ENCODE measurements at places on chromosomes 12 and 14. TPM values are rescaled to one million over a fixed set of nuclear protein-coding genes. Genes with fewer than 3 reads are reported as not detected.

GRCh38 chr14:49092345-49092744, 493.8 kb downstream of the RPS29 start:
- H3K4me1 ChIP-seq, result no peaks in the 10 kb centered on the region
- no peaks in the 10 kb centered on the region for H3K27me3 ChIP-seq
- no peak overlapping the region for H3K4me3 ChIP-seq
- no peak overlapping the region for H3K27ac ChIP-seq

The SLC7A7 gene
- 17.0 TPM for total RNA-seq

The MGAT4C gene
- total RNA-seq, result 0.11 TPM

DNA sequence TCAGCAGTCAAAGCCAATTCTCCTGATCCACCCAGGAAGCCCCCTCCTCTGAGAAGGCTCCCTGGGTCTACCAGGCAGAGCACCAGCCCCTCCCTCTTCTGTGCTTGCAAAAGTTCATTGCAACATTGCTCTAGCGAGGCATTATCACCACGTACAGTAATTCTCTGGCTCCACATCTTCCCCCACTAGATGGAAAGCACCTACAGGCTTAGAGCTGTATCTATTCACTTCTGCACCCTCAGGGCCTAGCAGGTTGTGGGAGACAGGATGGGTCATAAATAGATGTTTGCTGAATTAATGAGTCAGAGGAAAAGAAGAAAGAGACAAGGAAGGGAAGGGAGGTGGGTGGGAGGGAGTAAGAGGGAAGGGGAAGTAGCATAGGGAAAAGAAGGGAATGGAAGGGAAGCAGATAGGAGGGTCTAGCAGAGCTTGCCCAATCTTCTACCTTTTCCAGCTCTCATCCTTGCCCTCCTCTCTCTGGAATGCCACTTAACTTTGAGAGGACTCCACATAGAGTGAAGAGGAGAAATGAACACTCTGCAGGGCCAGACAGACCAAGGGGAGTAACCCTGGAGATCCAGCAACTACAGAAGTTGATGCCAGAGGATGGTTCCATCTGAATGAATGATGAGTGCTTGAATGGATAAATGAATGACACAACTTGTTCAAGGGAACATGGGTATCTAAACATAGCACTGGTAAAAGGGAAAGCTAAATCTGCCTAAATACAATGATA, 42.0 kb upstream of the NT5DC3 start:
- no peak overlapping the region for H3K27ac ChIP-seq
- H3K4me3 ChIP-seq, result no peak overlapping the region
- no peak for DNase-seq
- H3K36me3 ChIP-seq, result no peaks in the 10 kb centered on the region
- H3K4me1 ChIP-seq, result peaks cover 8% of the 10 kb centered on the region
- H3K27me3 ChIP-seq, result no peaks in the 10 kb centered on the region
